ENCODE measurements at places on chromosomes 1 and 21.

- DNase-seq, result no peak
Measured at GRCh38 chr1:67299296-67299695, 8.4 kb upstream of the IL12RB2 start.

- DNase-seq, result no peak
Measured at GRCh38 chr1:182762536-182762935, 27.0 kb upstream of the NPL start.

DNA sequence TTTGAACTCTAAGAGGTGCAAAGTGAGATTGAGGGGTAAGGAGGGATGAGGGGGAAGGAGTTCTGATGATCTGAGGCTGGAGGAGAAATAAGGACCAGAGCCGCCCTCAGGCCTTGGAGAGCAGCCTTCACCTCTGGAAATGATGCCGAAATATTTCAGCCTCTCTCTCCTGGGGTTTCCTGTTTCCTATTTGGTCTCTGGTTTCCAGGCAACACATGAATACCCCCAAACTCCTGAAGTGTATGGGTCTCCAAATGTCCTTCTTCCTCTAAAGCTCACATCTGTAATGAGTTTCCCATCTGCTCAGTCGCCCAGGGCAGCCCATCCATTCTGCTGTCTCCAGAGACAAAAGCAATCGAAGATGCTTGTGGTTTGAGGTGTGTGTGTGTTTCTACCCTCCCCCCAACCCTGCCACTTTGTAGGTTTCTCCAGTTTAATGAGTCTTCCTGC is 52.0 kb upstream of the FAM20B start:
- no peak for DNase-seq

DNA sequence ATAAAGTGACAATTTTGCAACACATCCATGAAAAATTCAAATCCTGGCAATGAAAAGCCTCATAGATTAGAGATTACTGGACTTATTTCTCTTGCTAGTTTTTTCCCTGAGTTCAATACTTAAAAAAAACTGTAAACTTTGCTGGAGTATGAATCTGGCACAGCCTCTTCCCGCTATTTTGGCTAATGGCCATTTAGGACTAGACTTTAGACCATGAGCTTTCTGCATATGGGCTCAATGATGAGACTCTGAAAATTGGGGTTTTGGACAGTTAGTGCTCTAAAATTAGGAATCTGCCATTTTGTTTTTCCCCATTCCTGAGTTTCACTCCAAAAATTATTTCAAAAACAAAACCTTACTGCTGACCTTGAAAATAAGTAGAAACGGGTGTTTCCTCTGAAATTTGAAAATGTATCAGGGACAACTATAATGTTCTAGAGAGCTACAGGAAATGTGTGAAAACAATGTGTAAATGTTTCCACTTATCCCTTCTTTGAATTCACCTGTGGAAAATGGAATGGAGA is 137.5 kb downstream of the HMCN1 start:
- no peak for DNase-seq

GRCh38 chr1:42767510-42768000 is 506 bp downstream of the C1orf50 start:
- DNase-seq, result peak; percentile 38

GRCh38 chr1:84298684-84299535 is 2.6 kb upstream of the SAMD13 start:
- peak; percentile 65 for DNase-seq

- DNase-seq, result peak; percentile 30
Measured at GRCh38 chr1:246794828-246795671, 70.8 kb downstream of the SCCPDH start.

GRCh38 chr1:169005776-169006175 is 100.7 kb upstream of the ATP1B1 start:
- no peak for DNase-seq

DNA sequence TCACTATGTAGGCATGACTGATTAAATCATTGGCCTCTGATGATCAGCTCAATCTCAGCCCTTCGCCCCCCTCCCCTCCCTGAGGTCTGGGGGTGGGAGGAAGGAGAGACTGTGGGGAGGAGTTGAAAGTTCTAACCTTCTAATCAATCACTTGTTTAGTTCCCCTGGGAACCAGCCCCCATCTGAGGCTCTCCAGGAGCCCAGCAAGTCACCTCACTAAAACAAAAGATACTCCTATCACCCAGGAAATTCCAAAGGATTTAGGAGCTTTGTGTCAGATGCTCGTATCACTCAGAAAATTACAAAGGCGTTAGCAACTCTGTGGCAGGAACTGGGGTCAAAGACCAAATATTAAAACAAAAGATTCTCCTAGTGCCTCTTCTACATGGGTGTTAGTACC is 21.6 kb downstream of the SYF2 start:
- no peak for DNase-seq

- no peak for DNase-seq
Measured at GRCh38 chr1:56532350-56532683, 47.0 kb downstream of the PLPP3 start.

DNA sequence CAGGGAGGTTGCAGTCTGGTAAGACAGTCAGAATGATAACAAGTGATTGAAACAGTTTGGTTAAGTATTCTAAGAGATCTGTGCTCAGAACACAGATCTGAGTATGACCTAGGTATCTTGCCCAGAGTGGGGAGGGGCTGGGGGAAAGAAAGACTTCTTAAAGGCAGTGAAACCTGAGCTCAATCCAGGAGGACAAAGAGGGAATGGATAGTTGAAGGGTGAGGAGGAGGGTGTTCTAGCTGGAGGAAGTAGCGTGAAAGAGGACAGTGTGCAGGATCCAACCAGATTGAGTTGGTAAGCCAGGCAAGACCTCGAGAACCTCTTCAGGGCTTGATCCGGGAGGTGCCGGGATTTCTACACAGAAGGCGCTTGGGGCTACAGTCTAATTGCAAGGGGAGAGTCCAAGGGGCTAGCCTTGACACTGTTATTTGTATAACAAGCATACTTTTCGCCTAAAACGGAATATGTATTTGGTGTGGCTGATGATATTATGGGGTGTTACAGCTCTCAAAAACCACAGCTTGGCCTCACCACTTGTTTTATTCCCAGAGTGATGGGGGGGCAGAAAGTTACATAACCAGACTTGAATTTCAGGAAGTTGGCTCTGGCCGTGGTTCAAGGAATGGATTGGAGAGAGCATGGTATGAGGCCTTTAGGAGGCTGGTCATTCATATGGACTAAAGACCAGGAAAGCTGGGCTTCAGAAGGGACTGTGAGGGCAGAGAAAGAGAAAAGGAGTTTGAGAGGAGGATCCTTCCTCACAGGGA is 19.1 kb downstream of the RCSD1 start:
- DNase-seq, result no peak

GRCh38 chr1:147613506-147613905 is 56.8 kb downstream of the ACP6 start:
- DNase-seq, result peak; percentile 88

DNA sequence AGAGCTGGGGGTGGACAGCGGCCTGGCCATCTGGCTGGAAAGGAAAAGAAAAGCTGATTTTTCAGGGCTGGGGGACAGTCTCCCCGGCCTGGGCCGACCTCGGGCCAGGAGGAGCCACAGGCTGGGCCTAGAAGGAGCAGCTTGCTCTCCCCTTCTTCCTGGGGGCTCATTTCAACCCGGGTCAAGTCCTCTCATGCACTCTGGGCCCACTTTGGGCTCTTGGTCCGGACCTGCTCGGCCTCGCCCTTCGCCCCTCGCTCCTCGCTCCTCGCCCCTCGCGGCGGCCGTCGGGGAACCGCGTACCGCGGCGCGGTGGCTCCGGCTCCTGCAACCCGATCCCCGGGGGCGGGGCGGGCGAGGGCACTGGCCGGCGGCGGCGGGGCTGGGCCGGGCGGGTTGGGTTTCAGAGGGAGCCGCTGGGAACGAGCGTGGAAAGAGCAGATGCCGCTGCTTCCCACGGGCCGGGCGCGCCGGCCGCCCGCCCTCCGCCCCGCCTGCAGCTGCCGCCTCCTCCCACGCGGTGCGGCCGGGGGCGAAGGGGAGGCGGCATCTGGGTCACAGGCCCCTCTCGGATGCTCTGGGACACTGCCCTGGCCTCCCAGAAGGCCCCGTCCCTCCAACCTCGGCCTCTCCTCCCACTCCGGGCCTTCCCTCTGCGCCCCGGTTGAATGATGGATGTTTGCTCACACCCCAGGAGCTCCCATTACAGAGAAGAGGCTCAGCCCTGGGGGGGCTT is 6.6 kb downstream of the HEYL start:
- peak; percentile 9 for DNase-seq

DNA sequence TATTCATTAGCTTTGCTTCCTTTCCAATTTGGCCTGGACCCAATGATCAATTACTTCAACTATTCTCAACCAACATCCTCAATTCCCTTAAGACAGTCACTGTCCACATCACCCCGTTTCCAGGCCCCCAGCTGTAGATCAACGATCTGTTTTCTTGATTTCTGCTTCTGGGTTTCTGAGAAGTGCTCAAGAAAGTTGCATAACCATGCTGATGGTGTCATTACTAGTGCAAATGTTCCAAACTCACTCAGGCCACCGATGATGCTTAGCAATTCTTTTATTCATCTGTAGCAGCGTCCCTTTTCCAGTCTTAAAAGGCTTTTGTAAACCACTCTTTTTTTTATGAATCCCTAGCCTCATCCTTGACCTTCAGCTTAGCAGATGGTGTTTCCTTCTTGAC is 155.8 kb upstream of the PTGFR start:
- DNase-seq, result no peak

DNA sequence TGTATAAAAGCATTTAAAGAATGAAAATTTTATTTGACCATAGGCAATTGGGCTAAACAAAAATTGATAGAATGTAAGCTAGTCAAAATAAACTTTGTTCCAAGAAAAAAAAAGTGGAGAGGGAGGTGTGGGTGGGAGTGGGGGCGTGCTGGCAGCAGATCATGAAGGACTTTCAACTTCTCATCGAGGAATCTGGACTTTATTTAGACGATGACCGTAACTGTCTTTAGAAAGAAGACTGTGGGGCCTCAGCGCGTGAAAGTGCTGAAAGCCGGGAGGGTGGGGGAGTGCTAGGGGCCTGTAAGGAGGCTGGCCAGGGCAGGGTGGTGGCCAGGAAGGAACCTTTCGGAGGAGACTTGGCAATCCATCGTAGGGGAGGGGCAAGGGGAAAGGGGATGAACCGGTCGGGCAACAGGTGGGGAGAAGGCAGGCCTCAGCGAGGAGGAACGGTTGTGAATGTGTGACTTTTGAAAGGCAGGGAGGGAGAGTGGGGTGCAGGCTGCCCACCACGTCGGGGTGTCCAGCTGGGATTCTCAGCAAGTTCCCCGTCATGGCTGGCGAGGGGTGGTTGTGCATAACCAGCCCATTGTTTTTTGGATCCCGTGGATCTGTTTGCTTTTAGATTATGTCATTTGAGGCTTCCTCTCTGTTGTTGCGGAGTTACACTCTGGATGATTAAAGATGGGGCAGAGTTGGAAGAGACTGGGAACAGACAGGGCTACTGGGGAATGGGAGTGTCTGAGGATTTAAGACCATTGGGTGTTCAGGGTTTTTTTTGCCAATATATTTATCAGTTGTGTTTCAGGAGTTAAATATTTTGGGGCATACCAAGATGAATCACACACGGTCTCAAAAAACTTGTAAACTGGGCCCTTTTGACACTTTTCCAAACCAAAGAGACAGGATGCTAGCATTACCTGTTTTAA is 35.5 kb downstream of the HUNK start:
- no peak for DNase-seq

GRCh38 chr1:176853503-176853902 is 311.0 kb downstream of the ASTN1 start:
- no peak for DNase-seq

GRCh38 chr1:226772446-226773139 is 33.5 kb upstream of the ITPKB start:
- no peak for DNase-seq

DNA sequence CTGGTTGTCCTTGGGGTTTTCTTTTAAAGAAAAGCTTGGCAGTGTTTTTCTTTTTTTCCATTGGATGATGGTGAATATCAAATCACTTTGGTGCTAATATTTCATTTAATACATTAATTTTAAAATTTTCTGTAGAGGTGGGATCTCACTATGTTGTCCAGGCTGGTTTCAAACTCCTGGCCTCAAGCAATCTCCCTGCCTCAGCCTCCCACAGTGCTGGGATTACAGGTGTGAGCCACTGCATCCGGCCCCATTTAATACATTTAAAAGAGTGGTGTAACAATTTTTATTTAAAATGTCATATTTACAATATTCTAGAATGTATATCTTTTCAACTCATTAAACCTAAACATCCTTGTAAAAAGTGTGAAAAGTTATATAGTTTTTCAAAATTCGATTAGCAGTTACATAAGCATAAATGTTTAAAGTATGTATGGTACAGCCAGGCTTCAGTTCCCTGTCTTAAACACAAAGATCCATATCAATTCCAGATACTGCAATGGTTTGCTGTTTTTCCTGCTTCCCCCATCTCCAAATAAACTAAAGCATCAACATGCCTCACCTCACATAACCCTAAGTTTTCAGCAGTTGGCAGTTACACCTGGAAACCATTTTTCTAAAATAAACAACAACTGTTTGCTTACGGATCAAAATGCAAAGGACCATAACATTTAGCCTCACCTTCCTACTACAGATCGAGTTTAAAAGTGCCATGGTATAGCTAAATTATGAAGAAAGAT is 8.9 kb upstream of the LGALS8 start:
- peak; percentile 84 for DNase-seq

GRCh38 chr1:24727501-24728216 is 17.6 kb upstream of the CLIC4 start:
- no peak for DNase-seq

GRCh38 chr1:115648717-115649691 is 7.2 kb downstream of the VANGL1 start:
- DNase-seq, result no peak

DNA sequence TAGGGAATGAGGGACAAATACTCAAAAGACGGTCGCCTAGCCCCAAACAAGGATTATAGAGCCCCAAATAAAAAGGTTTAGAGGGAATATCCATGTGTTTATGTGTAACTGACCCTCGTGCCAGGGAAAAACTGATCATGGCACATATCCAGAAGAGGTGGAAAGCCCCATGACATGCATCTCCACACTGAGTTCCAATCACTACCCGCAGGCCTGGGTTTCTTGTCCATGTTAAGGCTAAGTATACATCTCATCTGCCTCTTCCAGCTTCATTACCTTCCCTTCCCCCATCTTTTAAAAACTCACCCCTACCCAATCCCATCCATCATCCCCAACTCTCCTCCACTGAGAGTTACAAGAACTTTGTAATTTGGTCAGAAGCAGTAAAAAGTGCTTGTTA is 15.2 kb downstream of the GADD45A start:
- DNase-seq, result no peak

DNA sequence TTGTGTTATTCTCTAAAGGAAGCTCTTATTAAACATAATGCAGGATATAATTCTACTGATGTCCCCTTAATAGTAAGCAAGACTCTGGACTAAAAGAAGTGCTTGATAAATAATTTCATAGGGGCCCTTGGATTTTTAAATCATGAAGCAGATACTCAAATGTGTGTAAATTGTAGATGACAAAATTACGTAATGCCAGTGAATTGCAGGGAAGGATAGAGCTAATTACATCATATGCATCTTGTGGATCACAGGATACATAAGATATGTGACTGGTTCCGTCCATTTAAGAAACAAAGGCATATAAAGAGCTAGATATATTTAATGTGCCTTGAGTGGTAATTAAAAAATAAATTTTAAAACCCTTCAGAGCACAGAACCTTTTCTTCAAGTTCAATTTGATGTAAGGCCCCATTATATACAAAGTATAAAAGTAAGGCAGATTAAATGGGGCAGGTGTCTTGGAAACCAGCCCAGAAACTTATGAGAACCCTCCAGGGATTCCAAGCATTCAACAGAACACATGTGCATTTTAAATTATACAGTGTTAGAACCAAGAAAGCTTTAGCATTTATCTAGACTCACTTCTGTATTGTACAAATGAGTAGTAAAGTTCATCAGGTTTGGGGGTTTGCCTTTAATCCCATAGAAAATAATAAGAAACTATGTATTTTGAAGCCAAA is 190.4 kb downstream of the NCAM2 start:
- no peak for DNase-seq

All from NCI-H345 (cell line).